Ovary (tissue), 10 donors: ENCODE measurements at places on chromosomes 7 and 10.

- H3K27me3 ChIP-seq: no peaks in the 10 kb centered on the region
- H3K4me1 ChIP-seq: peaks cover 5% of the 10 kb centered on the region
- DNase-seq: peak; percentile 88
Observed at GRCh38 chr10:28796606-28797512, 119.5 kb downstream of the BAMBI start.

GRCh38 chr10:99906470-99906869 lies 103.3 kb downstream of the DNMBP start:
- peaks cover 2% of the 10 kb centered on the region for H3K4me1 ChIP-seq
- H3K27me3 ChIP-seq: no peaks in the 10 kb centered on the region
- no peak overlapping the region for H3K4me3 ChIP-seq
- H3K36me3 ChIP-seq: no peaks in the 10 kb centered on the region
- peak; percentile 55 for DNase-seq
- no peak overlapping the region for H3K27ac ChIP-seq

GRCh38 chr7:64907641-64908326 lies 4.7 kb downstream of the ZNF273 start:
- peaks cover 2% of the 10 kb centered on the region for H3K4me1 ChIP-seq
- H3K27me3 ChIP-seq: no peaks in the 10 kb centered on the region

DNA sequence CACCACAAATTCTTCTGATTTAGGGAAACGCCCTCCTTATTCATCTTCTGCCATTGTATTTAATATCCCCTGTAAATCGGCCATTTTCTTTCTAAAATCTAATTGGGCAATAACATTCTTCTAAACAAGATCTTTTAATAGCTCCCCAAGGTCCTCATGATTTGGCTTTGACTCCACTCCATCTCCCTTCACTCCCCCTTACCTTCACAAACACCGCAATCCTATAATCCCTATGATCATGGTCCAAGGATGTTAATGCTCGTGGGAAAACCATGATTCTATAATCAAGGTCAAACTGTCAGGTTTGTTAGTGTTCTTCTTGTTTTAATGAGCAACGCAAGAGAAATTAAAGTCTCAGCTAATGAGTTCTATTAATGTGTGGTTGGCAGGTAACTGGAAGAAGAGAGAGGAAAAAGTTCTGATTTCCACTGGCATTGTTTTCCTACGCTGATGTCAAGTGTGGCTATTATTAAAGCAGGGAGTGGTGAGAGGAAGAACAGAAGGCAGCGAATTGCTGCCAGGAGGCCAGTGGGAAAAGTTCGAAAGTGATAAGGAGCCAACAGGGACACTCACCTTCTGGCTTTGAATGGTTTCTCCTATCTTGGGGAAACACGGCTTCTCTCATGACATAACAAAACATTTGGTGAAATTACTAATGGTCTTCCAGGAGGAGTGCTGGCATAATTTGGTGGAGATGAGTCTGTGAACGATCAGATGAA lies 28.1 kb downstream of the LRRC72 start:
- no peaks in the 10 kb centered on the region for H3K36me3 ChIP-seq
- H3K4me1 ChIP-seq: no peaks in the 10 kb centered on the region
- no peak overlapping the region for H3K4me3 ChIP-seq
- no peaks in the 10 kb centered on the region for H3K27me3 ChIP-seq

DNA sequence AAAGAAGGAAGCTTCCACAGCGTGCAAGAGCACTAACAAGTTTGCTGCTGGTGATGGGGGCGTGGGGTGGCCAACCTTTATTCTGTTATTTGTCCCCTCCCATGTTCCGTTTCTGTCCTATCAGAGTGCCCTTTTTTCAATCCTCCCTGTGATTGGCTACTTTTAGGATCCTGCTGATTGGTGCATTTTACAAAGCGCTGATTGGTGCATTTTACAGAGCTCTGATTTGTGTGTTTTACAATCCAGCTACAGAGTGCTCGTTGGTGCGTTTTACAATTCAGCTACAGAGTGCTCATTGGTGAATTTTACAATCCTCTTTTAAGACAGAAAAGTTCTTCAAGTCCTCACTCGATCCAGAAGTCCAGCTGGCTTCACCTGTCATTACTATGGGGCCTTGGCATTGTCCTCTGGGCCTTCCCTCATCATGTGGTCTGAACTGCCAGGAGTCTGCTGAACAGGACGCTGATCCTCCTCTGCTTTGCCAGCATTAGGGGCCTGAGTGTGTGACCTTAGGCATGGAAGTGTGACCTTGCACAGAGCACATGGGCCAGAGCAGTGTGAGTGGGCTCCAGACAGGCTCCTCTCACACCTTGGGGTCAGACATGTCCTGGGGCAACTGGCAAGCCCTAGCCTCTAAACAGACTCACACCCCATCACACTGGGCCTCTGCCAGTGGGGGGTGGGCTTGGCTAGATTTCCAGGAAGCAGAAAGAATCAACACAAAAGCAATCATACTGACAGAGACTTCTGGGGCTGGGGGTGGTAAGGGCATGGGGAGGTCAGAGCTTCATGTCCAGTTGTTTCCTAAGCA lies 167.4 kb downstream of the PTPN20 start:
- no peak for DNase-seq
- H3K4me1 ChIP-seq: no peaks in the 10 kb centered on the region
- no peak overlapping the region for H3K4me3 ChIP-seq
- H3K27ac ChIP-seq: no peak overlapping the region
- no peaks in the 10 kb centered on the region for H3K27me3 ChIP-seq
- no peaks in the 10 kb centered on the region for H3K36me3 ChIP-seq

GRCh38 chr10:126583552-126584200 lies 86.8 kb downstream of the C10orf90 start:
- no peaks in the 10 kb centered on the region for H3K36me3 ChIP-seq
- no peak for DNase-seq
- H3K27ac ChIP-seq: no peak overlapping the region

GRCh38 chr10:33352175-33352574 lies 17.7 kb upstream of the NRP1 start:
- no peaks in the 10 kb centered on the region for H3K36me3 ChIP-seq
- H3K4me3 ChIP-seq: no peak overlapping the region
- no peaks in the 10 kb centered on the region for H3K27me3 ChIP-seq
- peaks cover 5% of the 10 kb centered on the region for H3K4me1 ChIP-seq
- H3K27ac ChIP-seq: no peak overlapping the region

DNA sequence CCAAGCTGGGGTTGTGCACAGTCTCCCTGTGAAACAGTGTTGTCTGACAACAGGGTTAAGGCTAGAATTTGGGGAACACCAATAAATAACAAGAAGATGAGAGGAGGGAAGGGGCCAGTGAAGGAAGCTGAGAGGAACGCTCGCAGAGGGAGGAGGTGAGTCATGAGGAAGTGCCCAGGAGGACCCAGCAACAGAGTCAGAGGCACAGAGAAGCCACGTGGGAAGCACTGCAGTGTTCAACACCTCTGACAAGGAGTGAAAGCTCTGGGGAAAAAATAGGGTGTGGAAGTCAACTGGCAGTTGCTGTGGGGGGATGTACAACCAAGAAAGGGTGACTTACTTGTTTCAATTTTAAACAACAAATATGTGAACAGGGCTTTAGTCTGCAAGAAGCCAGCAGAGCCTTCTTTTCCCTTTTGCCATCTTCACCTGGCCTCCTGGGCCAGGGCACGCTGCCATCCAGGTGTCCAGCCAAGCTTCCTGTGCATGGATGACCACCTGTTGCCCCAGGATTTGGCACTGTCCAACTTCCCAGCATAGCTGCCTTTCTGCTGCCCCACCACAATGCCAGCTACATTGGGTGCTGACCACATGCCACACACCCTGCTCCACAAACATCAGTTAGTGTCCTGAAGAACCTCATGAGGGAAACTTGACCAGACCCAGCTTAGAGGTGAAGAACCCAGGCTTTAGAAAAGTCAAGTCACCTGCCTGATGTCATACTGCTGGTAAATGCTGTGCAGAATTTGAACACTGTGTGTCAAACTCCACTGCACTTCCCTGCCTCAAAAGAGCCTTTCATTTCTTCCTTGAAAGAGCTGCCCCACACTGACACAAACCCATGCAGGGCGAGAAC lies 69.6 kb downstream of the ATXN7L1 start:
- H3K4me3 ChIP-seq: no peak overlapping the region
- no peak overlapping the region for H3K27ac ChIP-seq
- DNase-seq: no peak
- H3K36me3 ChIP-seq: no peaks in the 10 kb centered on the region

- DNase-seq: peak; percentile 78
- H3K36me3 ChIP-seq: no peaks in the 10 kb centered on the region
- no peak overlapping the region for H3K4me3 ChIP-seq
- H3K27me3 ChIP-seq: no peaks in the 10 kb centered on the region
Observed at GRCh38 chr7:130721486-130722277, 12.3 kb downstream of the KLF14 start.

GRCh38 chr7:117775801-117776200 lies 97.4 kb downstream of the CTTNBP2 start:
- DNase-seq: no peak
- H3K27me3 ChIP-seq: no peaks in the 10 kb centered on the region
- H3K27ac ChIP-seq: no peak overlapping the region

- no peaks in the 10 kb centered on the region for H3K27me3 ChIP-seq
- no peaks in the 10 kb centered on the region for H3K4me1 ChIP-seq
- no peak for DNase-seq
- no peaks in the 10 kb centered on the region for H3K36me3 ChIP-seq
- no peak overlapping the region for H3K4me3 ChIP-seq
Observed at GRCh38 chr10:3131098-3131497, 41.5 kb downstream of the PITRM1 start.

DNA sequence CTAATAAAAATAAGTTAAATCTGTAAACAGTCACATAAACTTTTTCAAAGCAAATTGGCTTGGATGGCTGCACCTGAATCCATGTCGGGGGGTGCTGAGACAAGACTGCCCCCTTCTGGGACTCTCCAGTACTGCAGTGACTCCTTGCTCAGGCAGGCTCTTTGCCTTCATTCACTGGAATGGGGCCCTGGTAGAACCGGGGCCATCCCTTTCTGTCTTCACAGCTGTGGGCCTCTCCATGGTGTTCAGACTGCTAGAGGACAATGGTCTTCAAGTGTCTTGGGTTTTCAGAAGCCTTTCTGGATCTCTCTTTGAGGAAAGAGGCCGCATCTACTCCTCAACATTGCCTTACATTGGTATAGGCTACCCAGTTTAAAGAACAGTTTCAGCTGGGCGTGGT lies 16.1 kb upstream of the IMPDH1 start:
- H3K36me3 ChIP-seq: no peaks in the 10 kb centered on the region
- H3K27ac ChIP-seq: no peak overlapping the region
- DNase-seq: peak; percentile 74
- no peak overlapping the region for H3K4me3 ChIP-seq
- no peaks in the 10 kb centered on the region for H3K27me3 ChIP-seq

- no peaks in the 10 kb centered on the region for H3K36me3 ChIP-seq
- no peak overlapping the region for H3K27ac ChIP-seq
- no peaks in the 10 kb centered on the region for H3K27me3 ChIP-seq
- no peak for DNase-seq
Observed at GRCh38 chr10:121772406-121772805, 155.4 kb downstream of the ATE1 start.
